Breast epithelium (tissue), 4 donors: ENCODE measurements at places on chromosomes 7 and 10. TPM values are rescaled to one million over a fixed set of nuclear protein-coding genes. Genes with fewer than 3 reads are reported as not detected.

The FIS1 gene
- total RNA-seq: 432 TPM

The FAM180A gene
- 9.1 TPM for total RNA-seq

The CACNA2D1 gene
- total RNA-seq: 16.0 TPM

GRCh38 chr7:129535896-129536295 lies 33.6 kb downstream of the SMKR1 start:
- H3K27ac ChIP-seq: no peak overlapping the region
- no peaks in the 10 kb centered on the region for H3K4me1 ChIP-seq
- no peak for DNase-seq
- H3K27me3 ChIP-seq: no peaks in the 10 kb centered on the region
- no peak overlapping the region for H3K4me3 ChIP-seq

GRCh38 chr7:67758551-67758950 lies 761.9 kb downstream of the TYW1 start:
- H3K27ac ChIP-seq: no peak overlapping the region
- H3K27me3 ChIP-seq: no peaks in the 10 kb centered on the region
- no peaks in the 10 kb centered on the region for H3K36me3 ChIP-seq
